WTC11 (cell line): ENCODE measurements at places on chromosomes 1 and 21. TPM values are rescaled to one million over a fixed set of nuclear protein-coding genes. Genes with fewer than 3 reads are reported as not detected.

- no peak for DNase-seq
Measured at GRCh38 chr1:43225168-43225567, 44.6 kb upstream of the TMEM125 start.

DNA sequence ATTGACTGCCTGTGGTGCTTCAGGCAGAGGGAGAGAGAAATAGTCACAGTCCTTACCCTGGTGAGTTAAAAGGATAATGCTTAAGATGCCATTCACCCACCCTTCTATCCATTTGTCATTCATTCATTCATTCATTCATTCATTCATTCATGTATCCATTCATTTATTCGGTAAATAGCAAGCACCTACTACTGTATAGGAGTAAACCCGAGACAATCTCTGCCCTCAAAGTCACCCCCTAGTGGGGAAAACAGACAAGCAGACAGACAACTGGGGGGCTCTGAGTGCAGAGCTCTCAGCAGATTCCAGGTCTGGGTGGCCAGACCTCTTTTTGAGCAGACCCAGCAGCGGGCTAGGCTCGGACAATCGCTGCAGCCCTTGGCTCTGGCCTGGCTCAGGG is 14.1 kb upstream of the ACTL8 start:
- no peak for DNase-seq

GRCh38 chr1:66231217-66231616 is 302.7 kb upstream of the SGIP1 start:
- DNase-seq = no peak

Gene ST7L
- 14.5 to 18.0 TPM (median 14.8 TPM) in 3 replicates for total RNA-seq

DNA sequence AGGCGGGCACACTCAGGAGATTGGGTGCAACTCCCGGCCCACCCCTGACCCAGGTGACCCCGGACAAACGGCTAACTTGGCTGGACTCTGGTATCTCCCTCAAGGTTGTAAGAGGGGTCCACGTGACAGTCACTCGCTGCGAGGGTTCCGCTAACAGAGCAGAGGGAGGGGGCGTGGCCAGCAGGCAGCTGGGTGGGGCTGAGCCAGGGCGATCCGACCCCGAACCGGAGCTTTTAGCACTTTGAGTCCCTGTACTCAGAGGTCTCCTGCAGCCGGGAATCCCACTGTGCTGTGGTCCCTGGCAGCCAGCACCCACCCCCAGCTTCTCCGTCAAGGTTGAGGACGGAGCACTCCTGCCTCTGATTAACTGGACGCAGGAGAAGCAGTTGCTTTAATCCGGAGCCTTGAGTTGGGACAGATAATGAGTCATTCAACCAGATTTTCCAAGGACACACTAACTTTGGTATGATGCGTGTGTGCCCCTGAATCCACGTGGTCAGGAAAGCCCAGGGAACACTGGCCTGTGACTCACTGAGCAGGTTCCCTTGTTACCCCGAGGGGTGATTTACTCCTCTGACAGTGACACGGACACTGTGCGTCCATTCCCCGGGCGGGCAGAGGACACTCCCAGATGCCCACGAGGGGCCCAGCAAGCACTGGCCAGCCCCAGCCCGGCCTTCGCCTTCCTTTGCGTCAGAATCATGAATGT is 16.8 kb downstream of the TRPM2 start:
- peak; percentile 71 for DNase-seq

DNA sequence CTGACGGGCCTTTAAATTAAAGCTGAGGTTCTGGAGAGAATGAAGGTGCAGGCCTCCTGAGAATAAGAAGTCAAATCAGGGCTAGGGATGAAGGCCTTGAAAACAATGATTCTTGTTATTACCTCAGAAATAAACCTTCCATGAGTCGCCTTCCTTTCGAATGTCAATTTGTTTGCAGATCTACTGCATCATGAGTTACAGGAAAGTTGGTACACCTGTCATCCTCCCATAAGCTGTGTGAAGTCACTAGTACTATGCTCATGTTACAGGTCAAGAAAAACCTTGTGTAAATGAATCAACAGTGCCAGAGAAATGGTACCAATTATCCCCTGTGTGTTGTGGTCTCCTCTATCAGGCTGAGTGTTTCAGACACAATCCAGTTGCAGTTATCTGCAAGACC is 281.2 kb upstream of the PLXNA2 start:
- DNase-seq = no peak

Gene OR10Z1
- total RNA-seq = not detected in 3 replicates

DNA sequence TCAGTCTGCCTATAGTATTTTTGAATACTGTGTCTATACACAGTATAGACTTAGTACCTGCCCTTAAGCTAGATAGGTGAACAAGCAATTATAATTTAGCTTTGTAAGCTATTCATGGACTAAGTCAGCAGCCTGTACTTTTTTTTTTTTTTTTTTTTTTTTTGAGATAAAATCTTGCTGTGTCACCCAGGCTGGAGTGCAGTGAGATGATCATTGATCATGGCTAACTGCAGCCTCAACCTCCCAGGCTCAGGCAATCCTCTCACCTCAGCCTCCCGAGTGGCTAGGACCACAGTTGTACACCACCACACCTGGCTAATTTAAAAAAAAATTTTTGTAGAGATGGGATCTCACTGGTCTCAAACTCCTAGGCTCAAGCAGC is 17.3 kb downstream of the ITSN1 start:
- DNase-seq = no peak

- peak; percentile 28 for DNase-seq
Measured at GRCh38 chr1:164771619-164772361, 212.8 kb downstream of the PBX1 start.

DNA sequence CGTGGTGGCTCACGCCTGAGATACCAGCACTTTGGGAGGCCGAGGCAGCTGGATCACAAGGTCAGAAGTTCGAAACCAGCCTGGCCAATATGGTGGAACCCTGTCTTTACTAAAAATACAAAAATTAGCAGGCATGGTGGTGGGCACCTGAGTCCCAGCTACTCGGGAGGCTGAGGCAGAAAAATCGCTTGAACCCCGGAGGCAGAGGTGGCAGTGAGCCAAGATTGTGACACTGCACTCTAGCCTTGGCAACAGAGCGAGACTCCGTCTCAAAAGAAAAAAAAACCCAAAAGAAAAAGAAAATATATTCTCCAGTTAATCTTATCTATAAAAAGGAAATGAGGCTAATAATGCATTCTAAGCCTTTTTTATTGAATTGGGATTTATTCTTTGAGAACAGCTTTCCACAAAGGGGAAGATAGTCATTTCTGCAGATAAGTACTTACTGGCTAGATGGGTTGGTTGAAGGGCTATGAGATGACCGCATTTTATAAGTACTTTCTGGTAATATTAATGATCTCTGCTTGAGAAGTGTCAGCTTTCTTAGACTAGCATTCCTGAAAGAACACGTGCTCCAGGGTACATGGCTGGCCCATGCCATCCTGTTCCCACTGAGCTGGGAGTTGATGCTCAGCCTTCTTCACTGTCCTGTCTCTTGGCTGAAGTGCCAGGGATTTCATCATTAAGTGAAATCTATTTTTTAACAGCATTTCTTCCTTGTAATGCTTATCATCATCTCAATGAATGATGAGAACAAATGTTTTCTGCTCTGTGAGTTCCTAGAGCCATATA is 57.9 kb downstream of the SASS6 start:
- no peak for DNase-seq

Gene FMN2
- total RNA-seq = 1.5 to 2.1 TPM (median 1.8 TPM) in 3 replicates

Gene USP1
- 34.6 to 37.4 TPM (median 35.2 TPM) in 3 replicates for total RNA-seq

Gene PRAMEF26
- total RNA-seq = not detected in 3 replicates

Gene MANEAL
- 4.2 to 6.4 TPM (median 5.9 TPM) in 3 replicates for total RNA-seq

- DNase-seq = peak; percentile 91
Measured at GRCh38 chr1:155978325-155978972, at the start of gene ARHGEF2. ARHGEF2 (minus strand) TSS chr1:155978547; CDS start chr1:155978427, 120 bp downstream.

GRCh38 chr21:41446586-41446985 is 20.5 kb downstream of the MX1 start:
- no peak for DNase-seq

Gene PYHIN1
- total RNA-seq = 0.11 TPM in 1 of 3 replicates, not detected in the others

Gene FAM110D
- total RNA-seq = 0.37 to 0.55 TPM (median 0.53 TPM) in 3 replicates

Gene C1QB
- 0.61 to 1.1 TPM (median 0.62 TPM) in 3 replicates for total RNA-seq

Gene KRTAP19-1
- total RNA-seq = not detected in 3 replicates

DNA sequence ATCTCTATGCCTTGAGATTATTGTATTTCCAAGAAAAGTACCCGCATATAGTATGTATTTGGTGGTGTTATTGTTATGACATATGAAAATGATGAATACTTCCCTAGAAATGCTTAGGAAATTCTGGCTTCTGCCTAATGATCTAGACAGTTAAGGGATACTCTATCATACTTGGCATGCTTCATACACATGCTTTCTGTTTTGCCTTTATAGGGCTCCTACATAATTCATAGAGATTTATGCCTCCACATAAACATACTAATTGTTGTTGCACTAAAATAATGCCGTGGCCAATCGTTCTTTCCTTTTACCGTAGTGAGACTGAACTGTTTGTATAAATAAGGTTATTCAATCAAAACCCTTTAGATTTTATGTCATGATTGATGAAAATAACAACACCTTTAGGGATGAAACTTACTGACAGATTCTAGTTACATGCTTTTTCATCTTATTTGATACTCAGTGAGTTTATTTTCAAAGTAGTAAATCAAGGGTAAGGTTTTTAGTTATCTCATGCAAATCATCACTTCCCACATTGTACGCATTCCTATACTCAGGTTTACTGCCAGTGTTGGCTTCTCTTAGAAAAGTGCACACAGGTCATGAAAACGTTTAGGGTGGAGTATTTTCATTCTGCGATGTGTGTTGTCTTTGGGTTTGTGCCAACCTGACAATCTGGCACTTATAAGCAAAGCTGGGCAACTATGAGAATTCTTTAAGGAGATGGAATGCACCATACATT is 40.5 kb upstream of the SCYL3 start:
- DNase-seq = no peak

DNA sequence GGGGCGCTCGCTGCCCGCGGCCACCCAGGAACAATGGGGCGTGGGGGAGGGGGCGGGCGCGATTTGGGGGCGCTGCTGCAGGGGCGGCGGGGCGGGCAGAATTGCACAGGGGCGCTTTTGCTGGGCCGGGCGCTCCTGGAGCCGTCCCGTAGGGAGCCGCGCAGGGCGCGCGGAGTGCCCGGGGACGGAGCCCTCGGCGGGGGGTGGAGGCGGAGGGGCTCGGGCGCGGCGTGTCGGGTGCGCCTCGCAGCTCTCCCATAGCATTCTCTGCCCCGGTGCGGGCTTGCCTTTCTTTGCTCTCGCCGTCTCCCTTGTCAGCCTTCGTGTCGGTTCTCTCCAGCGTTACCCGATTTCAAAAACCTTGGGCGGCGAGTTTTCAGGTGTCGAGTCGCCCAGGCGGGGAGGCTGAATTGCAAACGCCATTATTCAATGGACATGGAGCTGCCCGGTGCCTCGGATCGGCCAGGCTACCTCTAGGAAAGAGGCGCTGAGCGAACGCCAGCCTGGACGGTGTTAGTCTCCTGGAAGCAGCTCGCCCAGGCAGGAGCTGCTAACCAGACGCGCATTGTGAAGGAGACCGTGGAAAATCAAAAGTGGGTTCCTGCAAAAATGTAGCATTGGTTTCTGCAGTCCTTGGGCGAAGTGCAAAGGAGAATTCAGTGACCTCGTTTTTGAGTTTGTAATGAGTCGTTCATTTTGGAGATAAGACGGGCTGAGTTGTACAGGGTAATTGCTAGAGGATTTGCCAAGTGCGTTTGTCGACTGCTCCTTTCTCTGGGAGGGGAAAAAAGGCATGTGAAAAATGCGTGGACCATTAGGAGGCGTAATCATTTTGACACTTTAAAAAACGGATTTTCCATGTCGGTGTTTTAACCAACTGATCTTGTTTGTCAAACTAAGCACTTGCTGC is 626 bp downstream of the CXADR start:
- peak; percentile 31 for DNase-seq

Gene SEMA4A
- total RNA-seq = 6.9 to 12.4 TPM (median 8.7 TPM) in 3 replicates

- no peak for DNase-seq
Measured at GRCh38 chr1:166197597-166197996, 30.8 kb upstream of the FAM78B start.

DNA sequence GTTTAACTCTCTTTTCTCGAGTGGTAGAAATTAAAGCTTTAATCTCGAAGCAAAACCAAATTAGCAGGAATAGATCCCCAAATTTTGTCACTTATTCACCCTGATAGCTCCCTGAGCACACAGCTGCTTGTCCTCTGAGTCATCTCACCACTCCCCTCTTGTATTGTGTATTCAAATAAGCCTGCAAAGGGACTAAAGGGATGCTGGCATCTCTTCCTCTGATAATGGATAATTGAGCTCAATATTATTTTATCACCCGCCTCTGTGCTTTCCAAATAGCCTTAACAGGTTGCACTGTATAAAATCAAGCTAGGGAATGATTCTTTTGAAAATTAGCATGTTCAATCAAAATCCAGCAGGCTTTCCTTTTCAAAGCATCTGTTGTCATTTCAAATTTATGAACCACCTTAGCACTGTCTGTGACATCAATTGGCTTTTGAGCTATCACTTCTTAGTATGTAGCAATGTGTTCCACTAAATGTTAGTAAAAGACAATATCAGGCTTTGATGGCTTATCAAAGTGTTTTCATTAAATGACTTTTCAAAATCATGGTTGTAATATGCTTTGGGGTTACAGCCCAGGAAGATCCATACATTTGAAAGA is 561.6 kb downstream of the PLA2G4A start:
- DNase-seq = no peak

DNA sequence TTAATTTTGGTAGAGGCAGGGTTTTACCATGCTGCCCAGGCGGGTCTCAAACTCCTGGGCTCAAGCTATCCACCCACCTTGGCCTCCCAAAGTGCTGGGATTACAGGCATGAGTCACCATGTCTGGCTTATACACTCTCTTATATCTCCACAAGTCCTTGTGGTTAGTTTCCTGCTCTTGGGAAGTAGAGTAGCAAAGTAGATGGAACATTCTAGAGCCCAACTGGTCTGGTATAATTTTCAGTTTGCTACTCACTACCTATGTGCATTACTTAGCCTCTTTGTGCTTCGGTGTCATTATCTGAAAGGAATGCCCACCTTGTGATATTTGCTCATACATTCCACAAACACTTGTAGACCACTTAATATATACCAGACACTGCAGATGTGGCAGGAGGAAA is 96.6 kb upstream of the IPO9 start:
- no peak for DNase-seq

DNA sequence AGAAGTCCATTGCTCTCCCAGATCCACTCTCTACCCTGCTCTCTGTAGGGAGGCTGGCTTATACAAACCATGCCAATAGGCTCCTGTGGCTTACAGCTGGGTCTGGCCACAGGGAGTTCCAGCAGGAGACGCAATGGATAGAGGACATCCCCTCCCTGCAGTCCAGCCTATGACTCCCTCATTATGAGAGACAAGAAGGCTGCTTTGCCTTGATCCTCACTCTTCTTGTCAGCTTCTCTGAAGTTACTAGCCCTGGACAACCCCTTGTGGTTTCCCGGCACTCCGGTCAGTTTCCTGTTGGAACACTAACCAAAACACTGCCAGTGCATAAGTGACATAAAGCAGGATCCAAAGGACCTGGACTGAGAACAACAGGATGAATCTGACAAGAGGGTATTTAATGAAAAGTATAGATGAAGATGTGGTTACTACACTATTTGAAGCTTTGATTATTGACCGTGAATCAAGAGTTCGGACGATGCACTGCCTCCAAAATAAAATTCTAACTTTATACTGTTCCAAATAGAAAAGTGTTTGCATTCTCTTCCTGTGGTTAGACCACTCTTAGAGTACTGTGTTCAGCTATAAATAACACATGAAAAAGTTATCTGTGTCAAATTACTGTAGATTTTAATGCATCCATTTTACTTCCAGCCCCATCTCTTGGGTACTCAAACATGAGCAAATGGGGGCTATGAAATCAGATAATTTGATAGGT is 32.7 kb upstream of the ZNF326 start:
- DNase-seq = no peak

Gene IL10
- not detected in 3 replicates for total RNA-seq

- no peak for DNase-seq
Measured at GRCh38 chr1:207404849-207405525, 49.1 kb upstream of the CR2 start.

- DNase-seq = no peak
Measured at GRCh38 chr1:162391790-162392563, 10.4 kb downstream of the C1orf226 start.

Gene ARHGEF10L
- 32.4 to 34.6 TPM (median 34.4 TPM) in 3 replicates for total RNA-seq

Gene OR2L5
- total RNA-seq = not detected in 3 replicates

Gene RIT1
- 25.1 to 29.3 TPM (median 27.2 TPM) in 3 replicates for total RNA-seq
